ENCODE measurements at places on chromosomes 1 and 21.

GRCh38 chr1:46549697-46550681 lies 1.5 kb downstream of the KNCN start:
- peak; percentile 70 for DNase-seq

- DNase-seq, result peak; percentile 12
Measured at GRCh38 chr21:37866027-37866426, 50.2 kb downstream of the KCNJ6 start.

GRCh38 chr1:20368866-20369470 lies 78.3 kb downstream of the VWA5B1 start:
- DNase-seq, result no peak

- DNase-seq, result no peak
Measured at GRCh38 chr1:78520216-78520615, 29.4 kb downstream of the PTGFR start.

DNA sequence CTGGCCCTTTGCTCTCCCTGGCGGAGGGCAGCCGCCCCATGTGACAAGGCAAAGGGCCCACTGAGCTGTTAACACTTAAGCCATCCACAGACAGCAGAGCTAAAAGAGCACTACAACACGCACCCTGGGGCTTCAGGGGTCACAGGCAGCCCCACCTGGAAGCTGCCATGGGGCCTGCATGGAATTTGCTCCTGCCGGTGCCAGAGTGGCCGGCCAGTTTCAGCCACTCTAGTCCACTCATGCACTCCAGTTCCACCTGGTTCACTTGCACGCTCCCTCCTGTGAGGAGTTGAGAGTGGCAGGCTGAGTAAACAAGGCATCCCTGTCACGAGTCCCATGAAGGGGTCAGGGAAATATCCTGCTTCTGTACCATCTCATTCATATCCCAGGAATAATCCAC lies 55.3 kb downstream of the RIMS3 start:
- no peak for DNase-seq

DNA sequence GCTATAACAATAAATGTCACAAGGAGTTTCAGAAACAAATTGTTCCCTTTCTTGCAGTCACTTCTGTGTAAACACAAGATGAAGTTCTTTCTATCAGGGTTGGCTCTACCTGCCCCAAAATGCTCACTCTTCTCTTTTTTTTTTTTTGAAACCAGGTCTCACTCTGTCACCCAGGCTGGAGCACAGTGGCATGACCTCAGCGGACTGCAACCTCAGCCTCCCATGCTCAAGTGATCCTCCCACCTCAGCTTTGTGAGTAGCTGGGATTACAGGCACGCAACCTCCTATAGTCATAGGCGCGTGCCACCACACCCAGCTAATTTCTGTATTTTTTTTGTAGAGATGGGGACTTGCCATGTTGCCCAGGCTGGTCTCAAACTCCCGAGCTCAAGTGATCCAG lies 10.5 kb upstream of the CTNNBIP1 start:
- DNase-seq, result no peak

DNA sequence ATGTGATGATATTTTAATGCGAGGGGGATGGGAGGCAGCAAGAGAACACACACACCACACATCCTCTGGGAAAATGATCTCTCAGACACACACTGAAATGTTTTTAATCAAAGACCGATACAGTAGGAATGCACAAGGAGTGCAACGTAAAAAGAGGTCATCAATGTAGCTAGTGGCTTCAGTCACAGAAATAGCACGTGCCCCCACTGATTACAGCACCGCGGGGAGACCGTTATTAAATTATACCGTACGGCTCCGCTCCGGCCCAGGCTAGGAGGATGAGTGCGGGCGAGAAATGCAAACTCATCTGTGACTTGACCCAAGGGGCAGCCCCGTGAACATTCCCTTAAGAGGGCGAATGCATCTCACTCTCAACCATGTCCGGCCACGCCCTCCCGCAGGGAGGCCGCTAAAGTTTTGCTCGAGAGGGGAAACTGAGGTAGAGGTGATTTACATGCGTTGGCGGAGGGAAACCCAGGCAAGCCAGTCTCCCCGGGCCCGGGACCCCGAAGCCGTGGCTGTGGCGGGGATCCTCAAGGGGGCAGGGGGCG lies 552 bp downstream of the UBR4 start:
- DNase-seq, result no peak

GRCh38 chr1:98940069-98940721 lies 64.5 kb downstream of the PLPPR5 start:
- no peak for DNase-seq
